ENCODE measurements at places on chromosomes 3 and 15. TPM values are rescaled to one million over a fixed set of nuclear protein-coding genes. Genes with fewer than 3 reads are reported as not detected.

CYP19A1 gene
- 1.2 TPM for polyA plus RNA-seq

RIOX2 gene
- 36.4 TPM for polyA plus RNA-seq

COL8A1 gene
- polyA plus RNA-seq = 164 TPM

CAND2 gene
- 0.16 TPM for polyA plus RNA-seq

ISLR gene
- 124 TPM for polyA plus RNA-seq

GXYLT2 gene
- polyA plus RNA-seq = 1.2 TPM

SEMA6D gene
- polyA plus RNA-seq = 0.86 TPM

KBTBD13 gene
- polyA plus RNA-seq = not detected

GLDN gene
- polyA plus RNA-seq = 0.29 TPM
